ENCODE measurements at places on chromosomes 16 and 17.

DNA sequence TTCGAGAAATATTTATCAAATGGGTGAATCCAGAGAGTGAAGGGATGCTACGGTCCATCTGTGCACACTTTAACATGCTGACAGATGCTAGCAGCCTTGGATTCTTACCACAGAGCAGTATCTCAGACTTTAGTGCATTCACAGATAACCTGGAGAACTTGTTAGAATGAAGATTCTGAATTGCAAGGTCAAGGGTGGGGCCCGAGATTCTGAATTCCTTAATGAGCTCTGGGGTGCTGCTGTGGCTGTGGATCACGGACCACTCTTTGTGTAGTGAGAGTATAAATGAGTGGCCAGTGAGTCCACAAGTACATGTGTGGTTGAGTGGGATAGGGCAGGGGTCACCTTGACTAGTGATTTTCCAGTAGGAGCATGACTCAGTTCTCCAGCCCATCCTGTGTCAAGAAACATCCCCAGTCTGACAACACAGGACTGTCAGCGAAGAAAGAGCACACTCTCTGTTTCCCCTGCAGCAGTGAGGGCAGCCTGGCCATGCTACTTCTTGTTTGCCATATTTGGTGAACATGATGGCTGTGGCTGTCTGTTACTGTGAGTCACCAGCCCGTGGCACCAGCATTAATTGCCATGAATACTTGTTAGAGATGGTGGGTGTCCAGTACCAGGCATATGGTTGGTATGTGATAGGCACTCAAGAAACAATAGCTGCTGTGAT is 13.0 kb upstream of the SALL1 start:
- DNase-seq = peak; percentile 69

DNA sequence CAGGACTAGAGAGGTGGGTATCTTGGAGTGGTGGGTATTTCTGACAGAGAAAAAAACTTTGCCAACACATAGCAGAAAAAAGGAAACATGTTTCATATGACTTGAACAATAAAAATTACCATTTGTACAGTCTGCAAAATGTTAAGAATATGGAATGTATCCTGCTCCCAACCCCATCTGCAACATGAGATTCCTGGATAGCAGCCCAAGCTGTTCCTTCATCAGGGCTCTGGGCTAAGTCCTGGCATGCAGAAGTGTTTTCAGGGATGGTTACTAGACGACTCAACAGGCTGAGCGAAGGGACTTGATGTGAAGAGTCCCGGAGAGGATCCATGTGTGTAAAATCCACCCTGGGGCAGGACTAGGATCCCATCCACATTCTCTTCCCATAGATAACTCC is 121.0 kb upstream of the IRX3 start:
- peak; percentile 43 for DNase-seq

DNA sequence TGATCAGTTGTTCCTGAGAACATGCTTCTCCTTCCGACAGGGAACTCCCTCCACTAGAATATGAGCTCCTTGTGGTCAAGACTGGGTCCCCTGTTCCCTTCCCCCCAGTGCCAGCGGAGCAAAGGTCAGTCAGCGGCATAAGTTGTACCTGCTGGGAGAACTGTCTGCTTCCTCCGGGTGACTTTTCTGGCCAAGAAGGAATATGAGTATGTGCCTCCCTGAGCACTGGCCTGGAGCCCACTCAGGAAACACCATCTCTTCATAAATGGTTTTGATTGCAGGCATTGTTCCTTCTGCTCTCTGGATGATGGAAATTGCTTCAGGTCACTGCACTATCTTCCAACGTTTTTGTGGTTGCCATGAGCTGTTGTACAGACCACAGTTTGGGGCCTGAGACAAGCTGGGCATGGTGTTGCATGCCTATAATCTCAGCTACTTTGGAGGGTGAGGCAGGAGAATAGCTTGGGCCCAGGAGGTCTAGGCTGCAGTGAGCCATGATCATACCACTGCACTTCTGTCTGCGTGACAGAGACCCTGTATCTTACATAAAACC is 2.9 kb upstream of the P4HB start:
- DNase-seq = no peak

DNA sequence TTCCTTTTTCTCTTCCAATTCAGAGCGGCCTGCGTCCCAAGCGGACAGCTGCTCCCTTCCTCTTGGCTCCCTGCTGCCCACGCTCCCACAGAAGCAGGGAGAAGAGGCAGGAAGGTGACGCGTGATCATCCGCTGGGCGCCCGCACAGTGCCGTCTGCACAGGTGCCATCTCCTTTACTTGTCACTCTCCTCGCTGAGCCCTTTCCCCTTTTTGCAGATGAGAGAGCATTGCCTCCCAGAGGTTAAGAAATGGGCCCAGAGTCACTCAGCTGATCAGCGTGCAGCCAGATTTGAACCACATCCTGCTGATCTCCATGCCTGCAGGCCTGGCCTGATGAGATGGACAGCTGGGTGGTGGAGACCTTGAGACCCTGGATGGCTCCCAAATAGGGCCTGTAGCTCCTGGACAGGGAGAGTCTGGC is 299.8 kb downstream of the SEC14L1 start:
- DNase-seq = no peak

DNA sequence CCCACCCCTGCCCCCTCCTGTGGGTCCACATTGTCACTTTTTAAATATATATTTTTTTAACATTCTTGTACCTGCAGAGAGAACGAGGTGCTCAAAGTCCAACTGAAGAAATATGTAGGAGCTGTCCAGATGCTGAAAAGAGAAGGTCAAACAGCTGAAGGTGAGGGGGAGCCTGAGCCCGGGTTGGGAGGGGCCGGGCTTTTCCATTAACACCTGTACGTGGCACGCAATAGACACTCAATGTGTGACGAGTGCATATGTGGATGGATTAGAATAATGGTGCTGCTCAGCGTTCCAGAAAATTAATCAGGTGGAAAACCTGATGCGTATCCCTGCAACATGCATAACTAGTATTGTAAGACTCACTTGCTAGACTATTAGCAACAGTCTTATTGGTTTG is 223.0 kb downstream of the SNX29 start:
- no peak for DNase-seq

GRCh38 chr16:7382521-7382920 is 49.9 kb downstream of the RBFOX1 start:
- DNase-seq = no peak

DNA sequence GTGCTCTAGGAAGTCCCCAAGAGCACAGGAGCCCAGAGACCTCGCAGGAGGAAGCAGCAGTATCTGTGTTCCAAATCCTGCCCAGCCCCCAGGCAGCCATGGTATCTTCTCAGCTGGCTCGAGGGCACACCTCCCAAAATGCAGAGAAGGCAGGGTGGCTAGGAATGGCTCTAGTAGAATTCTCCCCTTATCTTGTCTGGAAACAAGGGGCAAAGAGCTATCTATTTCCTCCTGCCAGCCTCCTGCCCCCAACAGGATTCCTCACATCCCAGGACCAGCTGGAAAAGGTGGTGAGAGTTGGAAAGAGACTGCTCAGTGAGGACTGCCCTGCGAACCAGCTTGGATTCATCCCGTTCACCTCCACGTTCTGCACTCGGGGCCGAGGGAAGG is 8.6 kb upstream of the TSPOAP1 start:
- no peak for DNase-seq

DNA sequence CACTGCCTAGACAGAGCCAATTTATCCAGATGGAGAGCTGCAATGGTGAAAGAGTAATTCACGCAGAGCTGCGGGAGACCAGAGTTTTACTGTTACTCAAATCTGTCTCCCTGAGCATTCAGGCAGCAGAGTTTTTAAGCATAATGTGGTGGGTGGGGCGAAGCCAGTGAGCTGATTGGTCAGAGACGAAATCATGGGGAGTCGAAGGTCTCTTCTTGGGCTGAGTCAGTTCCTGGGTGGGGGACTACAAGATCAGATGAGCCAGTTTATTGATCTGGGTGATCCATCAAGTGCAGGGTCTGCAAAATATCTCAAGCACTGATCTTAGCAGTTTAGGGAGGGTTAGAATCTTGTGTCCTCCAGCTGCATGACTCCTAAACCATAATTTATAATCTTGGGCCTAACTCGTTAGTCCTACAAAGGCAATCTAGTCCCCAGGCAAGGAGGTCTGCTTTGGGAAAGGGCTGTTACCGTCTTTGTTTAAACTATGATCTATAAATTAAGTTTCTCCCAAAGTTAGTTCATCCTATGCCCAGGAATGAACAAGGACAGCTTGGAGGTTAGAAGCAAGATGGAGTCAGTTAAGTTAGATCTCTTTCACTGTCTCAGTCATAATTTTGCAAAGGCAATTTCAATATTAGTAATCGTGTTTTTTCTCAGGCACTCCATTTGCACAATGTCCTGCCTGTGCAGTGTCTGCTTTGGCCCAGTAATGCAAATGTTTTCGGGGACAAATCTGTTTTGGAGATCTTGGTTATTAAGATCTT is 27.0 kb downstream of the PIGL start:
- DNase-seq = no peak

DNA sequence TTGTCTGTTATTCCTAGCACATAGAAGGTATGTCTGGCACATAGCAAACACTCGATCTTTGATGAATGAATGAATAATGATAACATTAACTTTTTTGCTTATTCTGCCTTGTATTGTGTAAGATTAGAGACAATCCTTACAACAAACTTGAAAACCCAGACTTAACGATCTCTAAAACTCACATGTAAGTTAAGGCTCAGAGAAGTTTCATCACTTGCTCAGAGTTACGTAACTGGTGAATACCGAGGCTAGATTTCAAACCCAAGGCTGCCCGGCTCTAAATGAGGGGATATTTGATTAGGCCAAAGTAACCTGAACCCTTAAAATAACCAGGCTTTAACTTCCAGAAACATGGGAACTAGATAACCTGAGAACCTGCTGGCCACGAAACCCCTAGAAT is 22.3 kb downstream of the CAPNS2 start:
- no peak for DNase-seq

DNA sequence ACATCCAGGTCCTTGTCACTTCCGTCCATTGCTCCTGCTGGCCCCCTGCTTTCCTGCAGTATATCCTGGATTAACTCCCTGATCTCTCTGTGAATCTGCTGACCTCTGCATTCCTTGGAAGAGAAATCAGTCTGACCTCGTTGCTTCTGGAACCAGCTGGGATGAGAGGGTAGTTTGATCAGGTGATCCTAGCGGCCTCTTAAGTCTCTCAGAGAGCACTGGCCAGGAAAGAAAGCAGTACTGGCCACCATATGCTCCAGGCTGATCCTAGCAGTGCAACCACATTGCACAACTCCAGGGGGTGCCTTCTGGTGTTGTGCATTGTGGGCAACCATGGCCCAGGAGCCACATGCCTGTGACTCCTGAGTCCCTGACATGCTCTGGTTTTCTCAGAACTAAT is 79.2 kb downstream of the ARHGAP23 start:
- peak; percentile 41 for DNase-seq

- DNase-seq = no peak
These were observed 21.6 kb upstream of the BAHCC1 start for GRCh38 chr17:81373536-81374160.

DNA sequence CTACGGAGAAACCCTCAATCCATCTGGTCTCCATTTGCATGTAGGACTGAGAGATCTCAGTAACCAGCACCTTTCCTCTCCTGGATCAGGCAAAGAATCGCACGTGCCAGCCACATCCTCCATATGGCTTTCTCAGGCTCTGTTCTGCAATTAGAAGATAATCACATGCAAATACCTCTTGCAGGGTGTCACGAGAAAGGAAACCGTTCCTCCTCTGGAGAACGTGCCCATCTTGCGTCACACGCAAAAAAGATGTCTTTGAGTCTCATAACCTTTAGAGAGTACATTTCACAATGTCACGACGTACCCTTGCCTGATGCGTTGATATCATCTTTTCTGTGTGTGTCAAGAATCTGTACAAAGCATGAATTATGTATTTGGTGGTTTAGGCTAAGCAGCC is 36.2 kb upstream of the DNAH17 start:
- DNase-seq = no peak

DNA sequence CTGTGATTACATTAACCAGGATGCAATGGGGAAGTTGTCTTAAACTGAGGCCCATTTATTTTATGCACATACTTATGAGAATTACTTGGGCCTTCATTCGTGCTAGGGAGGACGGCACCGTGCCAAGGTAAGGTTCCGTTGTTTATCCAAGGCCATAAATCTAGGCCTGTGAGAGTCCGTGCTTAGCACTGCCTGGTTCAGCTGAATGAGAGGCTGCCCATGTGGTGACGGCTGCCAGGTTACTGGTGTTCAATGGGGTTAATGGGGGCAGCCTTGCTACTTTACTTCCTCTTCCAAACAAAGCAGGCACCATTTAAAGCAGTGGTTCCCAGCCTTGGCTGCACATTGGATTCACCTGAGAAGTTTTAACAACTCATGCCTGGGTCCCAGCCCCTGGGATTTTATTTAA is 135.1 kb upstream of the NOL11 start:
- DNase-seq = no peak

- DNase-seq = peak; percentile 93
These were observed 218.3 kb downstream of the SOX9 start for GRCh38 chr17:72338847-72339790.

DNA sequence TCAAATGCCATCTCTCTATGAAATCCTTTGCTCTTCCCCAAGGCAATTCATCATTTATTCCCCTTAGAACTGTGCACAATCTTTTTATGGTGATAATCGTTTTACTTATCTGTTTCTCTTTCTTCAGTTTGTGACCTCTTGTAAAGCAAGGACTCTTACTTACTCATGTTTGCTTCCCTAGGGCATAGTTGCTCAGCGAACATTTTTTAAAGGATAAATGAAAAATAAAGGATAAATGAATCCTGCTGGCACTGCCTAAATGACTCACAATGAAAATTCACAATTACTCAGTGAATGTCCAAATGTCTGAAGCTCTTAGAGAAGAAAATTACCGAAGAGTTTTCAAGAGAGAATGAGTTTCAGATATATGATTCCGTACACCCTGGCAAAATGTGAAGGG is 671.7 kb downstream of the CDH11 start:
- peak; percentile 78 for DNase-seq

DNA sequence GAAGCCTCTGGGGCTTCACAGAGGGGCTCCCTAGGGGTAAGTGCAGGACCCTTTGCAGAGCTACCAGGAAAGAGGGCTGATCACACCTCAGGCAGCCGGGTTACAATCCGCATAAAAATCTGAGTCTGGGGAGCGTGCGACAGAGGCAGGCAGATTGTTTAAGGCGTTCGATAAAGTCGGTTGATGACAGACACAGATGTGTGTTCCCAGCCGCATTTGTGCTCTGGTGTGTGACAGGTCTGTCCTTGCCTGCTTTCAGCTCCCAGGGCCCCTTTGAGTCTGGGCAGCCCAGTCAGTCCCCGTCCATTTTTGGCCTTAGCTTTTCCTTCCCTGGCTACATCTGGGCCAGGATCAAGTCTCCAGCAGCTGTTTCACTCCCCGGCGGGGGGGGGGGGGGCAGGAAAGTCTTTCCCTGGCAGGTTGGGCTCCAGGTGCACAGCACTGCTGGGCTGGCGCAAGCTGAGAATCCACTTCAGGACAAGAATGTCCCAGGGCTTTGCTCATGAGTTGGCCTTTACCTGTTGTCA is 1.3 kb upstream of the ZACN start:
- DNase-seq = no peak

DNA sequence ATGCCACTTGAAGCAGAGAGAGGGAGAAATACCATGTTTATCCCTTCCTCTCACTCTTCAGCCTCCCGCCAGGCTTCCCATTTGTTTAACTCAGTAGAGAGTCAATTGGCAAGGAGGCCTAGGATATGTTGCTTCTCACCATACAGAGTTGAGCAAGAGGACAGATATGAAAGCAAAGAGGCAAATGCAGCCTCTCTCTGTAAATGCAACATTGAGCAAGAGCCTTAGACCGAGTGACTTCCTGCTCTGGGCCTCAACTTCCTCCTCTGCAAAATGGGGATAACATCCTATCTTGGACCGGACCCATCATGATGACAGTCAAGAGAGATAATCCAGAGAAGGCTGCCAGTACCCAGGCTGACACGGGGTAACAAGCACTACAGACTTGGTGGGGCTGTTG is 36.8 kb downstream of the SOCS1 start:
- no peak for DNase-seq
